ENCODE measurements at places on chromosomes 5 and 9. TPM values are rescaled to one million over a fixed set of nuclear protein-coding genes. Genes with fewer than 3 reads are reported as not detected.
A peak's percentile ranks its signal among the peaks of the same experiment; 100 is the strongest.

Gene RAPGEF1
- total RNA-seq = 210 TPM

Gene PRDM12
- not detected for total RNA-seq

Gene EXOSC2
- 47.1 TPM for total RNA-seq

Gene FOXD4L6
- not detected for total RNA-seq

Gene SLC27A4
- total RNA-seq = 11.2 TPM

Gene SLC45A2
- not detected for total RNA-seq

- H3K27ac ChIP-seq = no peak overlapping the region
- H3K4me1 ChIP-seq = no peaks in the 10 kb centered on the region
- H3K27me3 ChIP-seq = no peaks in the 10 kb centered on the region
- no peak overlapping the region for H3K4me3 ChIP-seq
Measured at GRCh38 chr9:80204054-80204453, 632.3 kb downstream of the TLE4 start.

DNA sequence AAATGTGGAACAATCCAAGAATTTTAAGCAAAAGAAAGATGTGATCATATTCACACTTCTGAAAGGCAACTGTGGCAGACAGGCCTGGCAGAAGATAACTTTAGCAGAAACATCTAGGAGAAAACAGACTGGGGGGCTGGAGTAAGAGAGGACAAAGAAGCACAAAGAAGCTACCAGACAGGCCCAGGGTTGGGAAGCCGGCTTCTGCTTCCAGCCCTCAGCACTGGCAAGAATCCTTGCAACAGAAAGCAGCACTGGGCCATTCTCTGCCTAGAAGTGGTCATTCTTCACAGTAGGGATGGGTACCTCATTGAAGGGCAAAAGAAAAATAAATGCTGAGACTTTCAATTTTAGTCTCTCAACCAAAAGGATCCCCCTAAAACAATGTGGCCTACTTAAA is 49.6 kb downstream of the EFNA5 start:
- H3K27me3 ChIP-seq = no peaks in the 10 kb centered on the region
- H3K36me3 ChIP-seq = no peaks in the 10 kb centered on the region
- no peak for DNase-seq
- no peak overlapping the region for H3K4me3 ChIP-seq

- DNase-seq = no peak
- no peaks in the 10 kb centered on the region for H3K36me3 ChIP-seq
- H3K27ac ChIP-seq = no peak overlapping the region
- H3K4me3 ChIP-seq = no peak overlapping the region
Measured at GRCh38 chr5:167699432-167699831, 592.0 kb upstream of the WWC1 start.

- H3K27me3 ChIP-seq = peaks cover 10% of the 10 kb centered on the region
- H3K36me3 ChIP-seq = no peaks in the 10 kb centered on the region
- no peak overlapping the region for H3K27ac ChIP-seq
Measured at GRCh38 chr5:113371721-113372196, 63.0 kb downstream of the TSSK1B start.

DNA sequence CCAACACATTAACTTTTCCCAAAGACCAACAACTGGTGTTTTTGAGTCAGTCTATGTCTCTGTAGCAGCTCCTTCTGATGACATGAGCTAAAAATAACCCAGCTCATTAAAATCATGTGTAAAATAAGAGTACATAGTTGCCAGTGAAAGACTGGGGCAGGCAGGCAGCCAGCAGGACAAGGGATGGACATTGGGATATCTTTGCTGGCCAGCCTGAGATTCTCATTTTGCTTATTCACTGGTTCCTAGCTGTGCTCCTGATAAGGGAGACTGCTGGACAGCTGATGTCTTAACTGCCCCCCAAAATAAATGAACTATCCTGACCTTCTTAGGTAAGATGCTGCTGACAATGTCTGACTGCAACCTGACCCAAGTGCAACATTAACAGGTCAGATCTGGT is 33.9 kb downstream of the EPB41L4B start:
- H3K27me3 ChIP-seq = no peaks in the 10 kb centered on the region
- no peak for DNase-seq
- H3K4me3 ChIP-seq = no peak overlapping the region
- no peaks in the 10 kb centered on the region for H3K36me3 ChIP-seq
- H3K27ac ChIP-seq = no peak overlapping the region

- H3K4me1 ChIP-seq = no peaks in the 10 kb centered on the region
- H3K36me3 ChIP-seq = no peaks in the 10 kb centered on the region
- DNase-seq = no peak
- peak overlapping the region; percentile 16 for H3K27ac ChIP-seq
Measured at GRCh38 chr5:91361790-91362189, 21.3 kb downstream of the ARRDC3 start.

GRCh38 chr9:105070176-105070575 is 142.2 kb upstream of the ABCA1 start:
- H3K27ac ChIP-seq = no peak overlapping the region
- H3K36me3 ChIP-seq = no peaks in the 10 kb centered on the region
- DNase-seq = no peak

GRCh38 chr5:134976841-134977240 is 9.1 kb downstream of the CATSPER3 start:
- H3K4me3 ChIP-seq = no peak overlapping the region
- no peaks in the 10 kb centered on the region for H3K4me1 ChIP-seq

All from natural killer cell (primary cell).